Stimulated activated CD4-positive, alpha-beta T cell treated with anti-CD3 and anti-CD28 coated beads, Interleukin-12 subunit alpha, Interleukin-12 subunit beta, amount 100 ng/mL, for 4 hours (primary cell): ENCODE measurements at places on chromosomes 5 and 9.

DNA sequence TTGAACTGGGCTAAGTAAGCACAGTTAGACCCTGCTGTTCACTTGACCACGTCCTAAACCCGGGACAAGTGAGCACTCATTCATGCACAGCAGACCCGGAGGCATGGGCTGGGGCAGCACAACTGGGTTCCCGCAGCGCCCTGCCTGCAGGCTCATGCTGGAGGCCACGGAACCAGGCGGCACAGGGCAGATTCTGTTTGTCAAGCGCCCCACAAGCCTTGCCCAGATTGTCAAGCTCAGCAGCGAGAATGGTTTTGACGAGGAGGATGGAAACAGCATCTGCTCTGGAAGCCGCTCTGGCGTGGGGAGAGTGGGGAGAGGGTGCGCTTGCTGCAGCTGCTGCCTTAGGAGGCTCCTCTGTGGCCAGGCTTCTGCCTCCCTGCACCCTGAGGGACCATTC, 32.7 kb downstream of the PRRT1B start:
- no peak for DNase-seq

- DNase-seq = no peak
Measured at GRCh38 chr5:55626790-55627189, 85.3 kb downstream of the SLC38A9 start.

GRCh38 chr5:142869886-142870285, 99.7 kb downstream of the ARHGAP26 start:
- DNase-seq = no peak

GRCh38 chr5:116572350-116573278, 2.0 kb downstream of the SEMA6A start:
- DNase-seq = no peak

- DNase-seq = no peak
Measured at GRCh38 chr5:41012318-41012717, 58.8 kb downstream of the MROH2B start.

- DNase-seq = no peak
Measured at GRCh38 chr9:70617033-70617828, 202.8 kb upstream of the KLF9 start.

DNA sequence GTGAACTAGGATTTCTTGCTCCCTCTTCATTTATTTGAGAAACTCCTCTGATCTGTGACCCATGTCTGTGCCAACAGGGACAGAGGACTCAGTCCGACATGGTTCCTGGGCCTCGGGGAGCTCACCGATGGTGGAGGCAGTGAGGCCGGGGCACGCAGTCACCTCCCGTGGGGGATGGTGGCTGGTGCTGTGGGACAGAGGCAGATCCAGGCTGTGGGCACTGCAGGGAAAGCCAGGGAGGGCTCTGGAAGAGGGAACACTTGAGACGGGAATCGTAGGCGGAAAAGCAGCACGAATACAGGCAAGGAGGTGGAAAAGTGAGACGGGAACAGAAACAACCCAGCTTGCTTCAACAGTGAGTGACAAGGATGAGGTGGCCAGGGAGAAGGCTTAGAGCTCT, 127.8 kb downstream of the GABBR2 start:
- no peak for DNase-seq

DNA sequence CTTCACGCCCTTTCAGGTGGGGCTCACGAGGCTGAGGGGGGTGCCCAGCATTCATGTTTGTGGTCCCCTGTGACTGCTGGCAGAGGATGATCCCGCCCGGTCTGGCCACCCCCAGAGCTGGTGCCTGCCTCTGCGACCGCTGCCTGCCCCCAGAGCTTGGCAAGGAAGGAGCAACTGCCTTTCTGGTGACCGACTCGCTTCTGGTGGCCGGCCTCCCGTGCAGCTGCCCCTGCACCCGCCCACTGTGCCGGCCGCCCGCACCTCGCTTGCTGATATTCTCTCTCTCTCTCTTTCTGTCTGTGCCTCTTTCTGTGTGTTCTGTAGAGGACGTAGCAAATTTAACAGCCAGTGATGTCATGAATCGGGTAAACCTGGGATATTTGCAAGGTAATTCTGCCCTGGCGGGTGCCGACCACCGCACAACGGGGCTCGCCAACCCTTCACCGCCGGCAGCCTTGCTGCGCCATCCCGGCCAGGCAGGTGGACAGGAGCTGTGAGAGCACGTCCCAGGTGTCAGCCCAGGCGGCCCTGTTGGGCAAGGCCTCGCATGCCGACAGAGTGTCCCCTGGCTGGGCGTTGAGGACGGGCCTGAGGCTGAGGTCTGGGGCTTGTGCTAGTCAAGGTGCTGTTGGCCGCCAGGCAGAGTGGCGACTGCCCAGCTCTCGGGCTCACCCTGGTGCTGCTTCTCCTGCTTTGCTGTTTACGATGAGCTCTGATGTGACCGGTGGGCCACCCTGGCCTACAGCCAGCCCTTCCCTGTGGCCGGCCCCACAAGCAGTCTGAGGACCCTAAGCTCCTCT, 86.0 kb downstream of the KCNT1 start:
- DNase-seq = no peak

GRCh38 chr9:97188545-97188944, 118.9 kb upstream of the CCDC180 start:
- no peak for DNase-seq

DNA sequence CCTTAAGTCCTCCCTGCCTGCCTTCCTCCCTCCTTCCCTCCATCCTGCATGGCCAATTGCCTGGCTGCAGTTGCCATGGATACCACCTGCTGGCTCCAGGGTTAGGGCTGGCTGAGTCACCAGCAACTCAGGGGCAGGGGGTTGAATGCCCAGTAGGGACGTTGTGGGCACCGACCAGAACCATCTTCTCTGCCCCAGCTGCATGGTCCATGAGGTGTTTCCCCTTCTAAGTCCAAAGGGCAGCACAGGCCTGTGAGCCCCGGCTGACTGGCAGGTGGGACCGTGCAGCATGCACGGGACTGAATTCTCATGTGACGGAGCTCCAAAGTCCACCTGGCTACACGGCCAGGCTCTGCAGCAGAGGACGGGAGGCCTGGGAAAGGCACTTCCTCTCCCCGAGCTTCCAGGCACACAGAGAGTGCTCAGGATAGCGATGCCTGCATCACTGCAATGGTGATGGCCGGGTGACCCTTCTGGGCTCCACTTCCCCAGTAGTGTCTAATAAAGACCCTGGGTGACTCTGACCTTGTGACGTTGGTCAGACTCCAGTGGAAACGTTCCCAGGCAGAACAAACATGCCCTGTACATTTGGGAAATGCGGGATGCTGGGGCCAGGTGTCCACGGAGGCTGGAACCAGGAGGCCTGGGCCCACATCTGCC, 5.7 kb downstream of the ASS1 start:
- DNase-seq = no peak

- no peak for DNase-seq
Measured at GRCh38 chr5:15367489-15367888, 132.5 kb upstream of the FBXL7 start.
